ENCODE measurements at places on chromosomes 7 and 10.
A peak's percentile ranks its signal among the peaks of the same experiment; 100 is the strongest.

DNA sequence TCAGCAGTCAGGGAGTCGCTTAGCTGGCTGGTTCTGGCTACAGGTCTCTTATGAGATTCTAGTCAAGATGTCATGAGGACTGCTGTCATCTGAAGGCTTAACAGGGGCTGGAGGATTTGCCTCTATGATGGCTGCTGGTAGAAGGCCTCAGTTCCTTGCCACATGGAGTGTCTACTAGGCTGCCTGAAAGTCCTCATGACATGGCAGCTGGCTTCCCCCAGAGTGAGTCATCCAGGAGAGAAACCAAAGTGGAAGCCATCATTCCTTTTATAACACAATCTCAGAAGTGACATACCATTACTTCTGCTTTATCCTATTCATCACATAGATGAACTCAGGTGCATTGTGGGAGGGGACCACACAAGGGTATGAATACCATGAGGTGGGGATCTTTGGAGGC is 75.1 kb downstream of the EXOC6 start:
- DNase-seq, result no peak

- DNase-seq, result no peak
Measured at GRCh38 chr7:37045681-37046179, 321.4 kb upstream of the AOAH start.

GRCh38 chr10:97407211-97407951 is 6.2 kb upstream of the RRP12 start:
- DNase-seq, result peak; percentile 46

DNA sequence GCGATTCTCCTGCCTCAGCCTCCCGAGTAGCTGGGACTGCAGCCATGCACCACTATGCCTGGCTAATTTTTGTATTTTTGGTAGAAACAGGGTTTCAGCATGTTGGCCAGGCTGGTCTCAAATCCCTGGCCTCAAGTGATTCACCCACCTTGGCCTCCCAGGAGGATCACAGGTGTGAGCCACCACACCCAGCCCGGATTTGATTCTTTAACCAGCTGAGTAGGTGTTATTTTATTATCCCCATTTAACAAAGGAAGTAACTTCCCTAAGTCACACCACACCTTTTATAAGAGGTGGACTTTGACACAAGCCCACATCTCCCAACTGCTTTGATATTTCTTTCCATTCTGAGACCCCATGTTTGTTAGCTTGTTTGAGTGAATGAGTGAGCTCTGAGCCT is 25.0 kb downstream of the SLC25A28 start:
- DNase-seq, result no peak

GRCh38 chr10:124341768-124342135 is 77.0 kb downstream of the OAT start:
- no peak for DNase-seq

DNA sequence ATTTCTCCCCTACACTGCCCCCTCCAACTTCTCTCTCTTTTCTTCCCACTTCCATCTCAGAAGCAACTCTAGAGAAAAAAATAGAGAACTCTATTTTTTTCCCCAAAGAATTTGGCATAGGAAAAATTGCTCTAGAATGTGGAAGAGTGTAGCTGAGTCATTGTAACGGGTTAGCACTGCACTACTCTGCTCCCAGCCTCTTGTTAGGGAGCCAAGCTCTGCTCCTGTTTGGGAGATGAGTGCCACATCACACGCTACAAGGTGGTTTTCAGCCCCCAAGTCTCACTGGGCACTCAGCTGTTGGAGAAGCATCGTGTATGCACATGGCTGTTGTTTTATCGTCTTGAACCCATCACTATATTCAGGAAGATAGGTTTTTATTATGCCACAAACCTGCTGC is 136.4 kb downstream of the BMPER start:
- no peak for DNase-seq

DNA sequence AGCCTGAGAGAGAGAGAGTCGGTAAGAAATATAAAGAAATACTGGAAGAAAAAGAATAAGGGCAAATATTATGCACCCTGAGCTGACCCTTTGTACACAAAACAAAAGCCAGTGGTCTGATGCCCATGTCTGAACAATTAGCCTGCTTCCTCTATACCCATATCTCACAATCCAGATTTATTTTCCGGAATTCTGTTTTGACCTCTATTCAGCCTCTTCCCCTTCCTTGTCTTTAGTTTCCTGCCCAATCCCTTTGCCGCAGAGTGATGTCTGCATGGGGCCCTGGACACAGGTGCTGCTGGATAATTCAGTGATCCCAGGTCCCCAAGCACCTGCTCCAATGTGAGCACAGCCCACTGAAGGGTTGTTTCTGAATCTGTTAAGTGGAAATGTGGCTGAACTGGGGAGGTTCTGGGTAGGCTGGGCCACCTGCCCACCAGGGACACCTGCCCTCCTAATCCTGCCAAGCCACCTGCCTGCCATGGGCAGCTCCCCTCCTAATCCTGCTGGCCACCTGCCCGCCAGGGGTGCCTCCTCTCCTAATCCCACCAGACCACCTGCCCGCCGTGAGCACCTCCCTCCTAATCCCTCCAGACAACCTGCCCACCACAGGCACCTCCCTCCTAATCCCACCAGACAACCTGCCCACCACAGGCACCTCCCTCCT is 23.0 kb downstream of the ADGRA1 start:
- no peak for DNase-seq

DNA sequence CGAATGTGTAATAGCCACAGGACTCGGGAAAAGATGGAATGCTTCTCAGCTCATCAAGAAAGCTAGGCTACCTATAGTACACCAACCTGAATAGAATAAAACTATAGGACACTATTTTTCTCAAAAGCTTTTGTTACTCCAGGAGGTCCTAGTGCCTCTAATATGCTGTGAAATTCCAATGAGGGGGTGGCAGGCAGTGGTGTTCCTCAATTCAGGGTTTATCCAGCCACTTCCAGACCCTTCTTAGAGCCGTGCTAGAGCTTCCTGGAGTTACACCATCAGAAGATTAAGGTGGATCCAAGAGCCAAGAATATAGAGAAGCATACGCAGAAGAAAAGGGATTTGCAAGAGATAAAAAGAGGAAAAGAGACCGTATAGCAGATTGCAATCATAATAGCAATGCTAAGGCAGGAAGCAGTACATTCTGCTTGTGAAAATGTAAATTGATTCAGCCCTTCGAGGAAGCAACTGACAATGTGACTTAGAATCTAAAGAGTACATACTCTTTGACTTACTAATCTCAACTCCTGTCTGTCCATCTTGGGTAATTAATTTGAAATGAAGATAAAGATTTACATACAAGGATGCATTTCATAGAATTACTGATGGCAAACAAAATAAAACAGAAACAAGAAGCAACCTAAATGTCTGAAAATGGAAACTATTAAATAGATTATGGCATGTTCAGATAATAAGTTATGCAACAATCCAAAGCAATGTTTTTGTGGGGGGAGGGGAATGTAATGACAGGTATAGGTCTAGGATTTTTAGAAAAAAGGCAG is 2.1 kb downstream of the ST8SIA6 start:
- DNase-seq, result no peak

- no peak for DNase-seq
Measured at GRCh38 chr10:72335394-72336258, 19.1 kb downstream of the DNAJB12 start.

DNA sequence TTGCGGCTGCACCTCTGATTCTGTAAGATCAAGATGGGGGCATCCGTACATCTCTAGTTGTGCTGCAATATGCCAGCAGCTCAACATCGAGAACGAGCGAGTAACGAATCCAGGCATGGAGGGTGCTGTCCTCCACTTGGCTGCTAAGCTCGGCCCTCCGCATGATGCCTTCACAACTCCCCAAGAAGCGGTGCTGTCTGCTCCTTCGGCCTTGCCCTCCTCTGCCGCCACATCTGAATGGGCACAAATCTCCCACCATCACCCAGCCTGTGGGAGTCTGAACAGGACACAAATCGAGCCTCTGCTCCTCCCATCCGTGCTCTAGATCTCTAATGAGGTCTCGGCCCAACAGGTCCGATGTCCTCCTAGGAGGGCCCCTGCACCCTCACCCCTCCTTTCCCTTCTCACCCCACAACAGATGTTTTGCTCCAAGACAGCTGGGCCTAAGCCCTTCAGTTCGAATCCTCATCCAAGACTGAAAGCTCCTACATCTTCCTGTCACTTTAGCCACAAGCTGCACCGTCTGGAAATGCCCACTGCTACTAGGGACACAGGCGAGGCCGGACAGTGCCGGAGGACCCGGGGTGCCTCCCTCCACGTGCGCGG is 86.7 kb downstream of the ZNF33B start:
- no peak for DNase-seq

- no peak for DNase-seq
Measured at GRCh38 chr7:51792796-51793195, 476.2 kb upstream of the COBL start.

All from stimulated activated CD8-positive, alpha-beta memory T cell treated with anti-CD3 and anti-CD28 coated beads, Interleukin-4, amount 100 ng/mL, for 4 hours (primary cell).